ENCODE measurements at places on chromosomes 1 and 21.

DNA sequence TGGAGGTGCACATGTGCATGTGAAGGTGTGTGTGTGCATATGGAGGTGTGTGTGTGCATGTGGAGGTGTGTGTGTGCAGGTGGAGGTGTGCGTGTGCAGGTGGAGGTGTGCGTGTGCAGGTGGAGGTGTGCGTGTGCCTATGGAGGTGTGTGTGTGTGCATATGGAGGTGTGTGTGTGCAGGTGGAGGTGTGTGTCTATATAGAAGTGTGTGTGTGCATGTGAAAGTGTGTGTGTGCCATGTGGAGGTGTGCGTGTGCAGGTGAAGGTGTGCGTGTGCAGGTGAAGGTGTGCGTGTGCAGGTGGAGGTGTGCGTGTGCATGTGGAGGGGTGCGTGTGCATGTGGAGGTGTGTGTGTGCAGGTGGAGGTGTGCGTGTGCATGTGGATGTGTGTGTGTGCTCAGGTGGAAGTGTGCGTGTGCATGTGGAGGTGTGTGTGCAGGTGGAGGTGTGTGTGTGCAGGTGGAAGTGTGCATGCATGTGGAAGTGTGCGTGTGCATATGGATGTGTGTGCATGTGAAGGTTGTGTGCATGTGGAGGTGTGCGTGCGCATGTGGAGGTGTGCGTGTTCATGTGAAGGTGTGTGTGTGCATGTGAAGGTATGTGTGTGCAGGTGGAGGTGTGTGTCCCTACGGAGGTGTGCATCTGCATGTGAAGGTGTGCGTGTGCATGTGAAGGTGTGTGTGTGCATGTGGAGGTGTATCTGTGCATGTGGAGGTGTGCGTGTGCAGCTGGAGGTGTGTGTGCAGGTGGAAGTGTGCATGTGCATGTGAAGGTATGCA, 13.5 kb downstream of the C1orf74 start:
- no peak for DNase-seq

DNA sequence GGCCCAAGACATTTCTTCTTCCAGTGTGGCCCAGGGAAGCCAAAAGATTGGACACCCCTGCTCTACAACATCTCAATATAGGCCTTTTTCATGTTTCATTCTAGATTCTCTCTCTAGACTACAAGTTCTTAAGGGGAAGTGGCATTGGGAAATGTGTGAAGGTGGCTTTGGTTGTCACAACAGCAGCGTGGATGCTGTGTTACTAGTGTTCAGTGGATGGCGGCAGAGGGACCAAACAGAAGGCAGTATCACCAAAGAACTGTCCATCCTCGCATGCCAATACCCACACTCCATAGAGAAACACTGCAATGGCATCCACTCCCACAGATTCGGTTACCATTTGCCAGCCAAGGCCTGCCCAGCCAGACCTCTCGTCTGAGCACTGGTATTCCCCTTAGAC, 24.3 kb upstream of the IFNAR2 start:
- DNase-seq = no peak

- DNase-seq = no peak
Observed at GRCh38 chr1:182611787-182612186, 7.6 kb upstream of the RGS16 start.

GRCh38 chr1:25197235-25197975, 34.9 kb downstream of the SYF2 start:
- DNase-seq = no peak

DNA sequence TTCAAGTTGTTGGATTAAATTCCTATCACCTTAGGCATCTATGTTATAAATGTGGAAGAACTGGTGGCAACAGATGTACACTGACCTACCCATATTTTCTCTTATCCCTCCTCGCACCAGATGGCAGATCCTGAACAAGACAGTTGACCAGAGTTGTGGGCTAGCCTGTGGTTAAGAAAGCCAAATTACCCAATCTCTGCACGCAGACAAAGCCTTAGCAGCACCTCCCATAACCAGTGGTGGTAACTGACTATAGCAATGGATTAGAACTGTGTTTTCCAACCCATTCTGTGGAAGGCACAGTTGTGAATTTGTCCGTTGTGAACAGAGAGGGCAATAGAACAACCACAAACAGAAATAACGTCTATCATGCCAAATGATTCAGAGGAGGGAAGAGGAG, 20.6 kb downstream of the ABCB10 start:
- DNase-seq = no peak

GRCh38 chr1:71270394-71270915, 189.6 kb upstream of the ZRANB2 start:
- no peak for DNase-seq

DNA sequence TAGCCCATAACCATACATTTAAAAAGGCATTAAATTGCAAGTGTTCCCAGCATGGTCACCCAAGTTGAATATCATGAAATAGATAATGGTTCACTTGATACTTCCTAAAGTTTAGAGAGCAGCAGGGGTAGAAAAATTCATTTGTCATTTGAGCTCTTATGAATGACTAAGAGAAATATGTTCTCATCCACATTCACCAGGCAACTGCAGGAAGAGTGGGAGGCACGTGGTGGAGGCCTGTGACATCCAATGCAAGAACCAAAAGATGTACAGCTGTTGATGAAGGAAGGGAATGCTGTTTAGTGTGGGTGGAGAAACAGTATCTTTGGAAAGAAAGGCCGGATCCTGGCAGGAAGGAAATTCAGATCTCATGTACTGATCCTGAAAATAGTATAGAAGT, 473.1 kb downstream of the ADGRL2 start:
- no peak for DNase-seq

DNA sequence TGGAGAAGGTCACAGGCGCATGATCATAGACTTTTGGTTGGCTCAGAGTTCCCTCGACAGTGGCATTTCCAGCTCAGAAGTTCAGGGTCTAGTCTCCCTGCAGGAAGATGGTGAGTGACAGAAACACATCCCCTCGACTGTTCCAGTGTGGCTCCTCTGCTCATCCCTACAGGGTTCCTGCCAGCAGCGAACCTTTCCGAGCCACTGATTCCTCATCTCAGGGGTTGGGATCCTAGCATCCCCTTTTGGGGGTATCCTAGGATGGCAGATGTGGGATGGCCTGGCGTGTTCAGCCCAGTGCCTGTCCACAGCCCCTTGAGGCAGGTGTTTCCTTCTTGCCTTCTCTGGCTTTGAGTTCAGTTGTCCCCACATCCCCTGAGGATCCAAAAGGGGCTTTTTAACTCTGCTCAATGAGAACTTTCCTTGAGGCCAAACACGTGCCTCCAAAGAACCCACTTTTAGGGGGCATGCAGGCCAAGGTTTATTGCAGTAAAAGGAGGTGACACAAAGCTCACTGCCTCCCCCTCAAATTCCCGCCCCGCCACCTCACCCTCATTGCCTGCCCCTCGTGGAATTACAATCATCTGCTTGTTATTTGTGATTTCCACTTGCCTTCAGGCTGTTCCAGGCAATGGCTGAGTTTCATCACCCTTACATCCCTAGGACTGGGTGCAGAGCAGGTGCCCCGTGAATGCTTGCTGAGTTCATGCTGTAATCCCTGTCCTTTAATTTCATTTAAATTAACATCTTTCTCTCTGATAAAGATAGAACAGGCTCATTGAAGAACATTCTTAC, 440.7 kb downstream of the CAMTA1 start:
- no peak for DNase-seq

DNA sequence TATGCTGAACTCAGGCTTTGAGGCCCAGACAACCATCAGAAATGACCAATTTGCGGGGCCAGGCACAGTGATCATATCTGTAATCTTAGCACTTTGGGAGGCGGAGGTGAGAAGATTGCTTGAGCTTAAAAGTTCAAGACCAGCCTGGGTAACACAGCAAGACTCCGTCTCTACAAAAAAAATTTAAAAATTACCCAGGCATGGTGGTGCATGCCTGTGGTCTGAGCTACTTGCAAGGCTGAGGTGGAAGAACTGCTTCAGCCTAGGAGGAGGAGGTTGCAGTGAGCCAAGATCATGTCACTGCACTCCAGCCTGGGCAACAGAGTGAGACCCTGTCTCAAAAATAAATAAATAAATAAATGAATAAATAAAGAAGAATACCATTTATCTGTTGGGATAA, 156.5 kb downstream of the EIF4G3 start:
- DNase-seq = no peak

DNA sequence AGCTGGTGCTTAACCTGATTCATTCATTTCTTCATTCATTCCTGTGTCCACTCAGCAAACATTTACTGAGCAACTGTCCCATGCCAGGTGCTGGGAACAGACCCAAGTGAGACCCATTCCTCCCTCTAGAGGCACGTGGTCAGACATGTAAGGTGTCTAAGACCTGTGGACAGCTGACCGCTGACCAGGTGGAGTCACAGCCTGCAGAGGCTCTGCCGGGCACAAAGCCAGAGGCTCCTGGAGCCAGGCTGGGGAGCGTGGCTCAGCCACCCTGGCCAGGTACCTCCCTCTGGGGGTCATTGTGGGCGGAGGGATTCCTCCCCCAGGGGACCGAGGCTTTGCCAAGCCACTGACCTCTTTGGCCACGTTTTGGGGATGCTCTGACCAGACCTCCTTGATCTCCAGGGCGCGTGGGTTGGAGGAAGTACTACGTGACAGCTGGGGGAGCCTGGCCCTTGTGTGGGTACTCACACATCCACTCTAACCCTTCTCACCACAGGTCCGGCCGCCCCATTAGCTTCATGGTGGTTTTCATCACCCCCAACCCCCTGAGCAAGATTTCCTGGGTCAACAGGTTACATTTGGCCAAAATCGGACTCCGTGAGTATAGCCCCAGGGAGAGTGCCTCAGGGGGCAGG, 100.3 kb downstream of the ARHGEF10L start:
- no peak for DNase-seq

GRCh38 chr1:73627723-73628122, 570.3 kb downstream of the LRRIQ3 start:
- no peak for DNase-seq

DNA sequence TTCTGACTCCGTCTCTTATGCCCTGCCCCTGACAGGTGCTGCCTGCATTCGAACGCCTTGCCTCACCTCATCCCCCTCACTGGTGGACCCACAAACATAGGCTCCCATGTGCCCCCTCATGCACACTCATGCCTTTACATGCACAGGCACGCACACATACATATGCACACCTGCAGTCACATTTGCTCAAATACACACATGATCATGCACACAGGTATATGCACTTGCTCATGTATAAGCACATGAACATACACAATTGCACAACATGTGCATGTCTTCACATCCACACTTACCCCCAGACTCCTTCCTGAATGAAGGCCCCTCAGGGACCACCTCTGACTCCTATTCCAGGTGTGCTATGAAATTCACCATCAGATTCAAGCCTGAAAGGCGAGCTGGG, 506.9 kb downstream of the PTPRU start:
- DNase-seq = no peak

GRCh38 chr1:236502972-236503639, 20.7 kb upstream of the LGALS8 start:
- DNase-seq = no peak

- peak; percentile 13 for DNase-seq
Observed at GRCh38 chr1:48619539-48619938, 147.5 kb upstream of the SPATA6 start.

- no peak for DNase-seq
Observed at GRCh38 chr1:60973668-60974067, 108.7 kb upstream of the NFIA start.

- peak; percentile 22 for DNase-seq
Observed at GRCh38 chr1:24745711-24746413, 615 bp downstream of the CLIC4 start.

GRCh38 chr1:108851567-108851966, 5.3 kb downstream of the AKNAD1 start:
- DNase-seq = no peak

GRCh38 chr1:8701794-8702471, 115.5 kb downstream of the RERE start:
- DNase-seq = no peak

DNA sequence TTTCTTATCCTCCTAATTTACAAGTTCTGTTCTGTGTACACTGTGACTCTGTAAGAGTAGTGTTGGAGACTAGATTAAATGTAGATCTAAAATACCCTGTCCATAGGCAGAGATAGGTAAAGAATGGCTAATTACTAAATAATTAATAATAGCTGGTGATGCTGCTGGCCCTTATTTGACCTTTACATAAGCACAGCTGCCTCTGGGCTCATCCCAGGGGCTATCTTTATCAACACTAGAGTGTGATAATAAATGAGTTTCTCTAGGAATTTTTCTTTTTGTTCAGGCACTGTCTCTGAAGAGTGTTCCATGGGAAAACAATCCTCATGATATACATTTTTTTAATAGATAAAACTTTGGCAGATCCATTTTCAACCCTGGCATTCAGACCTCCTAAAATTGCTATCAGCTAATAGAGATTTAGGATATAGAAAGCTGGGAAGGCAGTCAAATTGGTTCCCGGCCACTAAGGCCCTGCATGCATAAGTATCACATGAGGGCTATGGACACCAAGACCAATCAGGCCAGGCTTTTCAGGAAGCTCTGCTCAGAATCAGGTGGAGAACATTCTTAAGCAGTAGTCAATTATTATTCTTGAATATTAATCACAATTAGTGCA, 107.2 kb downstream of the ROR1 start:
- DNase-seq = no peak

DNA sequence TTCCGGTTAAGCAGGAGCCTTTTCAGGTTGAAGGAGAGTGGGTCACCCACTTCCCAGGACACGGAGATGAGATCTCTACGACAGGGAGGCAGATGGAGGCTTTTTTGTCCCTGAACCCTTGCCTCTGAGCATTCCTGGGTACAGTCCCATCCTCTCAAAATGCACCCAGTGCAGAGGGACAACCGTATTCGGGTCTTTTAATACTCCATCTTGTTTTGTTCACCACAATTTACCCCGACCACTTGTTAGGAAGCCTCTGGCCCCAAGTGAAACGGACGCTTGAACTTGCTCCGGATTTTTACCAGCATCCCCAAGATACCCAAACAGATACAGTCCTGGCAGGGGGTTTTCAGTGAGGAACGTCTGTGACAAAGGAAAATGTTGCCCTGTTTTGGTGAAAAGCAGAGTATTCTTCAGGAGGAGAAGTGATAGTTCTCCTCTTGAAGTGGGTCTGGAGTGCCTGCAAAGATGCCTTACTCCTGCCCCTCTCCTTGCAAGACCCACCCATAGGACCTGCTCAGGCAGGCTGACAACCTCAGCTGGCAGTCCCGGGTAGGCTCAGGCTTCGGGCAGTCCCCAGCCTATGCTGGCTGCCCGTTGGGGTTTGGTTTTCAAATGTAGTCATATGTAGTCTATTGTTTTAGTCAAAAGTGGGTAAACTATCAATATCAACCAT, 669 bp upstream of the ARL8A start:
- DNase-seq = no peak

DNA sequence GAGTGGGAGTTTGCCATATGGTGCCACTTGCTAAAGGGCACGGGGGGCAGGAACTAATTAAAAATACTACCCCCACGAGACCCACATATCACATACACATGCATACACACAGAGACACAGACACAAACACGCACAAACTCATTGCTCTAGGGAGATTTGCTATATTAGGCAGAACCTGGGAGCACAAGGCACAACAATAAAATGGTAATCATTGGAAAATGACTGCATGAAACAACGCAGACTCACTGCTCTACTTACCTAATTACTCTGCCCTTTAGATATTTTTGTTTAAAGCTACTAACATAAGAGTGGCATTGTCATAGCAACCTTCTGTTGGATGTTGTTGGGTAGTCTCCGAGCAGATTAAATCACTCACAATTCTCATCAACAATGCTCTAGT, 20.3 kb upstream of the RGS4 start:
- DNase-seq = no peak

- no peak for DNase-seq
Observed at GRCh38 chr1:60031146-60031545, 42.4 kb downstream of the C1orf87 start.

Data from substantia nigra (tissue), 51 donors.